ENCODE measurements at places on chromosomes 4 and X. TPM values are rescaled to one million over a fixed set of nuclear protein-coding genes. Genes with fewer than 3 reads are reported as not detected.

Gene IL13RA1
- 0.42 TPM for total RNA-seq

Gene MAGEB1
- not detected for total RNA-seq

Gene SRPX
- total RNA-seq, result not detected

DNA sequence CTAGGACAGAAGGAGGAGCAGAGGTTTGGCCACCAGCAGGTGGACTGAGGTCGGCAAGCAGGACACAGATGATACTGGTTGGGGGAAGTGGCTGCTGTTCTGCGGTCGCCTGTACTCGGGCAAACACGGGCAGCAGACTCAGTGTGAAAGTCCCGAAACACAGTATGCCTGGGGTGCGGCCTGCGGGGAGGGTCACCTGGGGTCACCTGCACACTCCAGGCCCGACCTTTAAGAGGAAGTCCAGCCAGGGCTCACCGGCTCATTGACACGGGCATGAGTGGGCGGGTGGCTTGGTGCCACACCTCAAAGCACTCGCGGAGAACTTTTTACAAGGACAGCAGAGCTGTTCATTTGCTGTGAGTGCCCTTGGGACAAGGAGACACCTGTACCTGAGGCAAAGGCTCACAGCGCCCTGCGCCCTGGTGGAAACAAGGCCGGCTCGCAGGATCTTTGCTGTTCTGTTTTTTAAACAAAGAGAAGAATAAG, 71.5 kb upstream of the MXD4 start:
- DNase-seq, result no peak

GRCh38 chr4:103074744-103075434, 1.7 kb downstream of the SLC9B2 start:
- no peak for DNase-seq

DNA sequence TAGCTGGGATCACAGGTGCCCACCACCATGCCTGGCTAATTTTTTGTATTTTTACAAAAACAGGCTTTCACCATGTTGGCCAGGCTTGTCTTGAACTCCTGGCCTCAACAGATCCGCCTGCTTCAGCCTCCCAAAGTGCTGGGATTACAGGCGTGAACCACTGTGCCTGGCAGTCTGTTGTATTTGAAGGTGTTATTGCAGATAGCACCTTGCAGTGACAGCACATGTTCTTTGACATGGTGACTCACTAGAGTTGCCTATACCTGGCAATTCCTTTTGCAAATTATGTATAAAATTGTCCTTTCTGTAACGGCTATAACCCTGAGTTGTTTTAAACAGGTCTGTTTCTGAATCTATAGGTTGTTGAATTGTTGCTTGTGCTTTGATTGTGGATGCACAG, 7.9 kb downstream of the OGT start:
- no peak for DNase-seq

DNA sequence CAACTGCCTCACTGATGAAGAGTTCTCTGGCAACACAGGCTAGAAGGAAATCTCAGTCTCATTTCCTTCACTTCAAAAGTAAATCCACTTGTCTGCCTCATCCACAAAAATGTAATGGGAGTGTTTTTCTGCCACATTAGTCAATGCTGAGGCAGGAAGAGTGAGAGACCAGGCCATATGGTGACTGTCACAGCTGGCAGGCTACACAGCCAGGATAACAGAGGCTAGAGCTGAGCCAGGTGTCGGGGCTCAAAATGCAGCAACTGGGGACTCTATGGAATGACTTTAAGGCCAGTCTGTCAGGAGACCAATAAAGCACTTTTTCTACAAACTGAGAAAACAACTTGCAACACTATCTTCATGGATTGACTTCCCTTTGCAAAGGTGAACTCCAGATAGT, 204.2 kb downstream of the GPC3 start:
- DNase-seq, result no peak
